ENCODE measurements at places on chromosomes 13 and 19. TPM values are rescaled to one million over a fixed set of nuclear protein-coding genes. Genes with fewer than 3 reads are reported as not detected.

BICRA gene
- 9.1 TPM for total RNA-seq

PRR36 gene
- 2.4 TPM for total RNA-seq

GAPDHS gene
- not detected for total RNA-seq

BRCA2 gene
- total RNA-seq = 5.9 TPM

AMER2 gene
- total RNA-seq = 113 TPM

PEX11G gene
- total RNA-seq = 1.4 TPM

Data from cerebellum (tissue), 4 donors.